Hypothalamus (tissue), 51 donors: ENCODE measurements at places on chromosomes 5 and 9.

GRCh38 chr9:137689745-137690529 is 71.1 kb downstream of the EHMT1 start:
- DNase-seq: no peak

DNA sequence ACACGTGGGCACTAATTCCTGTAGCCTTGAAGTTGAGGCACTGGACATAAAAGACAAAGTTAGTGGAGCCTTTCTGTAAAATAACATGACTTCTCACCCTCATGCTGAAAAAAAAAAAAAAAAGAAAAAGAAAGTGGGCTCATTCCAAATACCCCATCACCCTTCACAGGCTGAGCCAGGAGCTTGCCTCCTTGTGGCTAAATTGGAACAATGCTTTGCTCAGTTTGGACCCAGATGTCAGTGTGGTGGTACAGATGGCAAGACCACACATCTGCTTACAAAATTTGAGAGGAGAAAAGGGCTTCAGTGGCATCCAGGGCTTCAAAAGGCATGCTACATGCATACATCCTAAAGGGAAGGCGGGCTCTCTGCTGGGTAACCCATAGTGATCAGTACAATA is 342.8 kb downstream of the EBF1 start:
- no peak for DNase-seq

DNA sequence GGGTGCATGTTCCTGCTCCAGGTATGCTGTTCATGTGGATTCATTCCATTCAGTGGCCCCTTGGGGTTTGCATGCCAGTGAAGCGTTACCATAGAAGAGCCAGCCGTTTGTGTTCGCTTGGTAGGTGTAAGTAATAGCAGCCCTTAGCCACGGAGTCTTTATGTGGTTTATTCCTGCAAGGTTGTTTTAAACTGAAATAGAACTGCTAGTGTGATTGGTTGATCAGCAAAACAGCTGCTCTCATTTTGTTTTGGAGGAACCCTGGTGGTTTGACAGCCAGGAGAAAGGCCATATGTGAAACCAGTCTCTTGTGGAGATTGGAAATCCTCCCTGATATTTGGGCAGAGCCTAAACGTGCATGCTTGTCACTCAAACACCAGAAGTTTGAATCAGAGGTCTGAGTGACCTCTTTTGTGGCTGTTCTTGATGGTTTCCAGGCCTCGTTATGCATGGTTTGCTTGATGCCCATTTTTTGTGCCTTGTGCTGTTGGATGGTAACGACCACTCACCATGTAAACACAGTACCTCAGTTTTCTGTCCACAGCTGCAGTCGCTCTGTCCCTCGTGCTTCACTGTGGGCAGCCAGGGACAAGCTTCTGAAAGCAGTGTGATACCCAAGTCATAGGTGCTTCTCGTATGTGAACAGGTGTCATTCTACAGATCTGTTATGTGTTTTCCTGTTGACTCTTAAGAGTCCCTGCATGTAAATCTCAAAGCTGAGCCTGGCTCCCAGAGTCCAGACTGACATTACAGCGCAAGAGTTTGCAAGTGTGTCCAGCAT is 58.3 kb upstream of the NXNL2 start:
- no peak for DNase-seq

DNA sequence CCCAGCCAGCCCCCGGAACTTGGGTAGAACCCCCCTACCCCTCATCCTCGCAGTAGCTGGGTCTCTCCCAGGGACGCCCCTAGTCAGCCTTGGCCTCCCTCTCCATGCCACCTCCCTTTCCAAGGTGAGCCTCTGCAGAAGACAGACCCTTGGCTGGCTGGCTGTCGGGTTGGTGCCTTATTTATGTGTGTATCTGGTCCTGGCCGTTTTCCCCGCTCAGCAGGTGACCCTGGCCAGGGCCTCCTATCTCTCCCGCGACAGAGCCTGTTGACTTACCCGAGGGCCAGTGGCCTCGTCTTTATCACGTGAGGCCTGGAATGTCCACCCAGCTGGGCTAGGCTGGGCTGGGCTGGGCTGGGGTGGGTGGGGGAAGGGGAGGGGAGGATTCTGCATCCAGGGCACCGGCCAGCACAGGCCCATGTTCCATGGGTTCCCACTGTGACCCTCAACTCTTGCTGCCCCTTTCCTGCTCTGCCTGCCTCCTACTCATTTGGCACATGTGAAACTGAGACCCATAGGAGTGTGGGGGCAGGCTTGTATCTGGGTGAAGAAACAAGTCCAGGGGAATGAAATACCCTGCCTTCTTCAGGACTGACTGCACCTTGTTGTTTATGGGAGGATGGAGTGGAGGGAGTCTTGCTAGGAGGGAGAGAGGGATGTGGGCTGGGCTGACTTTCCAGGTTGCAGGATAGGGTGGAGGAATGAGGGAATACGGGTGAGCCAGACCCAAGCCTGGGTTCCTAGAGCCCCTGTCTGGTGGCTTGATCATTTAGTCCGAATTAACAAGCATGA is 3.1 kb downstream of the CXXC5 start:
- DNase-seq: peak; percentile 53

- no peak for DNase-seq
Measured at GRCh38 chr5:150589862-150590601, 50.4 kb upstream of the SYNPO start.

- no peak for DNase-seq
Measured at GRCh38 chr5:77798456-77798855, 22.3 kb upstream of the TBCA start.

DNA sequence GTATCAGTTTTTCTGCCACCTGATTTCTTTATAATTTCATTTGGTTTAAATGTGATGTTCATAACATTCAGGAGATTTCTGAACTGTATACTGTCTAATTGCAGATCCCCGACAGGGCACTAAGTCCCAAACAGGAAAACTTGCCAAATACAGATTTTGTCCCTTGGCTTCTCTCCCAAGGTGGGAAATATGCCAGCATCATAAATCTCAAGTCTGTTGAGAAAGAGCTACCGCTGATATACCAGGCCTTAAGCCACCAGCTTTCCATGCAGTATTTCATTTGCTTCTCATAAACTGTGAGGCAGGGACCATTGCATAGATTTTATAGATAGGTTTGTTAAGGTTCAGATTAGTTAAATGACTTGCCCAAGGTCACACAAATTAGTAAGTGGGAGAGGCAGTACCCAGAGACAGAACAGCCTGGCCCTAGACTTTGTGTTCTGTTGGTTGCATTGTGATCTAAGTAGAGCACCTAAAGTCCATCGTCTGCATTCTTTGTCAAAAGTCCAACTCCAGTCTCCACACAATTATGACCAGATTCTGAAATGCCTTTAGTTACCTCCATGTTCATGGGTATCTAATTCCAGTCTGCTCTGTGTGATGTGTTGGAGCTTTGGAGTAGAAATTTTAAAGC is 16.2 kb downstream of the GPR21 start:
- no peak for DNase-seq

DNA sequence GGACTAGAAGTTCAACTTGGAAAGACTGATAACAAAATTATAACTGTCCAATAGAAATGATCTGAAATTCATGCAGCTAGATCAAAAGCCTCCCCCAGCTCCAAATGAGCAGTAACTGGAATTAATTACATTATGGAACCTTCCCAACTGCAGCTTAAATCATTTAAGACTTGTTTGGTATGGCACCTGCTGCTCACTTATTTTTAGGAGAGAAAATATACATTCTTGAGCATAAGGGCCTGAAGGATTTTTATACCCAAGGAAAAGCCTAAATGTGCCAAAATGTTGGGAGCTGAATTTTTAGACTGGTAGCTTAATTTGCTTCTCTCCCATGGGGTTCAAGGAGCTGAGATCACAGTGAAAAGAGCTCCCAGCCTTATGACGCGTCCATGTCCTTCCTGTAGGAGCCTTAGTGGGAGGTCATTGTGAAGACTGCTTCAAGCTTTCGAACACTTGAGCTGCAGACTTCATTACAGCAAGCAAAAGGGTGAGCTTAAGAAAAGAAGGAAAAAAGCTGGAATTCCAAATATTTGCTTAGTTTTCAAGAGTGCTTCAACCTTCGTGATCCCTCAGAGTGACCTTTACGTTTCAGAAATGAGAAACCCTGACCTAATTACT is 276.0 kb downstream of the DMAC1 start:
- DNase-seq: no peak

- DNase-seq: no peak
Measured at GRCh38 chr9:37447111-37447510, 18.1 kb downstream of the ZBTB5 start.

GRCh38 chr9:20095430-20096092 is 306.7 kb upstream of the SLC24A2 start:
- DNase-seq: no peak

GRCh38 chr9:121698627-121699570 is 47.5 kb downstream of the DAB2IP start:
- no peak for DNase-seq

GRCh38 chr5:89253666-89254352 is 370.8 kb upstream of the MEF2C start:
- no peak for DNase-seq

DNA sequence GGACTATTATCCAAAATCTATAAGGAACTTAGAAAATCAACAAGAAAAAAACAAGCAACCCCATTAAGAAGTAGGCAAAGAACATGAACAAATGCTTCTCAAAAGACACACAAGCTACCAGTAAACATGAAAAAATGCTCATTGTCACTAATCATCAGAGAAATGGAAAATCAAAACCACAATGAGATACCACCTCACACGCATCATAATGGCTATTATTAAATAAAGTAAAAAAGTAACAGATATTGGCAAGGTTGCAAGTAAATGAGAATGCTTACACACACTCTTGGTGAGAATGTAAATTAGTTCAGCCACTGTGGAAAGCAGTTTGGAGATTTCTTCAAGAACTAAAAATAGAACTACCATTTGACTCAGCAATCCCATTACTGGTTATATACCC is 167.0 kb upstream of the DMRTA1 start:
- DNase-seq: no peak
